ENCODE measurements at places on chromosomes 5 and 9.

GRCh38 chr9:136984464-136985026 lies 1.8 kb downstream of the LCNL1 start:
- DNase-seq, result no peak

DNA sequence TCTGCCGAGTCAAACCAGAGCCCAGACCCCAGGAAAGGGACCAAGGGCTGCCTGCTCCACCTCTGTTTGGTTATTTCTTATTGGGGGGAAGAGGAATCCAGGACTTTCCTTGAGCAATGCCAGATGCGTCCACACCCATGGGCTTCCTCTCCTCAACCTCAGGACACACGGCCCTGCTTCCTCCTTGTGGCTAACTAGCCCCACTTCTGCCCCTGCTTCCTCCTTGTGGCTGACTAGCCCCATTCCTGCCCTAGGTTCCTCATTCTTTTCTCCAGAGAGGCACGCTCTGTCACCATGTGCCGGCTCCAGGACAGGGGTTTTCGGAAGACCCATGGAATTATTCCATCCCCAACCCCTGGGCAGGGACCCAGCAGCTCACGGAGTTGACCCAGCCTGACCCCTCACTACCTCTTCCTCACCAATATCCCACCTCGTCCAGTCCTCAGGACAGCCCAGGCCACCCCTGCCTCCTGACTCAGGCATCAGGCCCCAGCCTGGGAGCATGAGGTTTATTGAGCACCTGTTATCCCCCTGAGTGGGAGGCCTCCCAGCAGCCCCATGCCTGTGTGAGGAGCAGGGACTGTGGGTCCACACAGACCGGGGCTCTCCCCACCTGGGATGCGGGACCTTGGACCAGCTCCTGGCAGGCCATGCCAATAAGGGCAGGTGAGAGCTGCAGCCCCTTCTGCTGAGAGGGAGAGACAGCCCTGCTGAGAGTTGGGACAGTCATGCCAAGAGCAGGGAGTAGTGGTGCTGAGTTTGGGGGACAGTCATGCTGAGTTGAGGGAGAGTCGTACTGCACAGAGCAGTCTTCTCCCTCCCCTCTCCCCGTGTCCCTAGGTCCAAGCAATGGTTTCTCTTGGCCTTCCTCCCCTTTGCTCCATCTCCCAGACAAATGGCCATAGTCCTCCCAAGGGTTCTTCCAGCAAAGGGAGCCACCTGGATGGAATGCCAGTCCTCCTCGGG lies 11.8 kb upstream of the FCN1 start:
- no peak for DNase-seq

DNA sequence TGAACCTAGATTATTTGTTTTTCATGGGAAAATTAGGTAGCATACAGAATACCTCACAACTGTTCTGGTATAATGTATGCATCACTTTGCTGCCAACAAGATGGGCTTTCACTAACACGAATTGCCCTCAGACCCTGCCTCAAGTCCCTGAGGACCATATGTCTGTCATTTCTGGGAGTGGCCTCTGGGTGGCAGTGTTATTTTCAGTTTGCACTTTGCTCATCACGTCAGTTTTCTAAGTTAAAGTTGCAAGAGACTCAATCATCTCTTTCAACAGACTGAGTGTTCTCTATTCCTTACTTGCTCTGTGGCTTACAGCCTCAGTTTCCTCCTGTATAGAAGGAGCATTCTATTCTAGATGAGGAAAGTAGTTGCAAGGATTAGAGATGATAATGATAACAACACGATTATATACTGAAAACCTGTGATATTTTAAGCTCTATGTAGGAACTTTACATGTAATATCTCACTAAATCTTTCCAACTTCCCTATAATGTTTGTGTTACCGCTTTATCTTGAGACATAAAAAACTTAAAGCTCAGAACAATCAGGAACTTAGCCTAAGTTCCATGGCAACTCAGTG lies 55.7 kb downstream of the TSSK1B start:
- peak; percentile 8 for DNase-seq

- DNase-seq, result no peak
These were observed 28.8 kb upstream of the RASGRF2 start for GRCh38 chr5:80931411-80931810.

GRCh38 chr9:129491487-129491855 lies 129.4 kb downstream of the C9orf50 start:
- DNase-seq, result no peak

GRCh38 chr5:151825445-151825844 lies 53.7 kb downstream of the G3BP1 start:
- DNase-seq, result peak; percentile 65

DNA sequence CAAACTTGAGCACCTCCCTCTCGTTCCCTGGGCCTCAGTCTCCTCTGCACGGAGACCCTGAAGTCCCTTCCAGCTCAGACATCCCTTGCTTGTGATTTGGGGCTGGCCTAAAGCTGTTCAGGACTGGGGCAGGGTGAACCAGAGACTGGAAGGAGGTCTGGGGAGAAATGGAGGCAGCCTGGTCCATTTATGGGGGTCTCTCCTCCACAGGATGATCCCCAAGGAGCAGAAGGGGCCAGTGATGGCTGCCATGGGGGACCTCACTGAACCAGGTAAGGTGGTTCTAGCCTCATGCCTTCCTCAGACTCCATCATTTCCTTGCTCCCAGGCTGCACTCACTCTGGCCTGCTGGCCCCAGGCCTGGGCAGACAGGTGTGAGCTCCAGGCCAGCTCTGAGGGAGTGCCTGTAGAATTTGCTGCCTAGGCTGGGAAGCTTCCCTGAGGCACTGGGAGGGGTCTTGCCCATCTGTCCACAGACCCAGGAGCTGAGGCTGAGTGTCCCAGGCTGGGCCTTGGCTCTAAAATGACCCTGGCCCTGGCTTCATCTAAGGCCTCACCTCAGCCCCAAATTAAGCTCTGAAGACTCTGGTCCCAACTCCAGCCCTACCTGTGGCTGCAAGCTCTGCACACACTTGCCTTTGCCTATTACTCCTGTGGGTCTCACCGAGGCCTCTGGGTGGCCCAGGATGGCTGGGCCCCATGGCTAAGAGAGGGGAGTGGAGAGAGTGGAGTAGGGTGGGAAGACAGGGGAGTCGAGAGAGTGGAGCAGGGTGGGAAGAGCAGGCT lies 1.9 kb downstream of the MYOZ3 start:
- no peak for DNase-seq

GRCh38 chr5:151255621-151256286 lies 2.8 kb downstream of the GM2A start:
- no peak for DNase-seq

DNA sequence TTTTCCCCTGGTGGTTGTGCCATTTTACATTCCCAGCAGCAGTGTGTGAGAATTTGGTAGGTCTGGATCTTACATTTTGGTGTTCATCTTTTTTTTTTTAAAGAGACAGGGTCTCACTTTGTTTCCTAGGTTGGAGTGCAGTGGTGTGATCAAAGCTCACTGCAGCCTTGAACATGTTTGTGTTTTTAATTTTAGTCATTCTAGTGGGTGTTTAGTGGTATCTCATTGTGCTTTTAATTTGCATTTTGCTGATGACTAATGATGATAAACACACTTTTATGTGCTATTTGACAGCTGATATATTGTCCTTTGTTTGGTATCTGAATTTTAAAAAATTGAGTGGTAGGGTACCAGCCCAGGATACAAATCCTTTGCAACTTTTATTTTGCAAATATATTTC lies 53.4 kb upstream of the POMT1 start:
- no peak for DNase-seq

- DNase-seq, result peak; percentile 18
These were observed 144.4 kb downstream of the FSTL4 start for GRCh38 chr5:133467826-133468463.

GRCh38 chr5:22223079-22223478 lies 630.1 kb downstream of the CDH12 start:
- no peak for DNase-seq

GRCh38 chr9:115254287-115255180 lies 136.6 kb upstream of the TNC start:
- no peak for DNase-seq

GRCh38 chr9:98563212-98563907 lies 145.4 kb downstream of the GABBR2 start:
- no peak for DNase-seq

DNA sequence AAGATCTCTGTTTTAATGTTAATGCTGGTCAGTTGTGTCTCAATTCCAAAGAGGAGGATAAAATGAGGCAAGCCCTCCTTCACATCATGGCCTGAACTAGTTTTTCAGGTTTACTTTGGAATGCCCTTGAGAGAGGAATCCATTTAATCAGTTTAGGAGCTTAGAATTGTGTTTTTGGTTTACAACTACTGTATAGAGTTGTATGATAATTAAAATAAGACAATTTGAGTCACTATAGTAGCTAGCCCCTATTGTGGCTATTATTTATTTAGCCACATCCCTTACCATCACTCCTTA lies 107.8 kb upstream of the PRLR start:
- no peak for DNase-seq

DNA sequence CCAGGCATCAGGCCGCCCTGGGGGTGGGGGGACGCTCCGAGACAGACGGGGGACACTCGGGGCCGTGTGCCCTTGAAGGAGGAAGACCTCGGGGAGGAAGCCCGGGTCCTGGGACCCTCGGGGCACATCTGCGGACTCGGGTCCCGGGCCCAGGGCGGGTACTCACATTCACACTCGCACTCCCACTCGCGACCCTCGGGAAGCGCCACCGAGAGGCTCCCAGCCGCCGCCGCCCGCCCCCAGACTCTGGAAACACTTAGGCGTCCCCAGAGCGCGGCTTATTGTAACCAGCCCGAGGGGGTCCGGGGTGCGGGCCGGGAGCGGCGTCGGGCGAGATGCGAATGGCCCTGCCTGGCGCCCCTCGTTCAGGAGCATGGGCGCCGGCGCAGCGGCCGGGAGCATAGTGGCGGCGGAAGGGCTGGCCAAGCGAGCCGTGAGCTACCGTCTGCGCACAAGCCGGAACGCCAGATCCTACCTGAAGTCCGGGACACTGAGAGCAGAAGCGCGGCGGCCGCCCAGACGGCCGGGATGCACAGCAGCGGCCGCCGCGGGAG lies 559 bp downstream of the ROR2 start:
- peak; percentile 60 for DNase-seq

DNA sequence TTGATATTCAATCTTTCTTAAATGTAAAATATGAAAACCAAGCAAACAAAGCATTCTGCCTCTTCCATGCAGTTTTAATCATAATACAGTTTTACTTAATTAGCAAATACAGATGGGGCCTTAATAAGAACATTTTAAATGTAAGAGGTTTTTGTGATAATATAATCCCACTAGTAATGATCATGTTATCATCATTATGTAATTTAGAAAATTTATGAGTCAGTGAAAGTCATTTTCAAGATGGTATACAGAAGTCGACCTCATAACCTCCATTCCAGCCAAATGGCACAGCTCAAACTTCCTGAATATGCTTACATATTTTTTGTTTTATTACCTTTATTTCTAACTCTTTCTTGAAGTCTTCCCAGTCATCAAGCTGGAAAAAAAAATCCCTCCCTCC lies 102.2 kb upstream of the GNA14 start:
- DNase-seq, result no peak

- peak; percentile 66 for DNase-seq
These were observed 165.2 kb downstream of the MAPKAP1 start for GRCh38 chr9:125541840-125542243.

DNA sequence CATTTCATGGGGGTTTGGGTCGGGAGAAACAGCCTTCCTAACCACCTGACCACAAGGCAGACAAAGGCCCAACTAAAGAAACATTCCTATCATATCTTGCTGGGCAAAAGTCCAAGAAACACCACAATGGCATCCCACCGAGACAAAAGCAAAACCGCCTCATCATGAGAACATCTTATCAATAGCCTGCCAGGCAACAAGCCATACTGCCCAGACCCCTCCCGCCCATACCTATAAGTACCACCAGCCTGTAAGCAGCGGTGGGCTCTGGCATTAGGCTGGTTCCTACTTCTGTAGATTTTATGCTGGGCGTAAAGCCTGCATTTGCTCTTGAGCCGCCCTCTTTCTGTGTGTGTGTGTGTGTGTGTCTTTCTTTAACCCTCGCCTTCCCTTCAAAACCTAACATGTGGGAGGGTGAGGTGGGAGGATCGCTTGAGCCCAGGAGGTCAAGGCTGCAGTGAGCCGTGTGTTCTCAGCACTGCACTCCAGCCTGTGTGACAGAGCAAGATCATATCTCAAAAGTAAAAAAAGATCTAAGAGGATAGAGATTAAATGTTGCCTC lies 56.9 kb downstream of the PDE6A start:
- no peak for DNase-seq

Measured in NCI-H774 (cell line).